ENCODE measurements at places on chromosomes 5 and 9. TPM values are rescaled to one million over a fixed set of nuclear protein-coding genes. Genes with fewer than 3 reads are reported as not detected.

- H3K27me3 ChIP-seq = no peaks in the 10 kb centered on the region
- H3K4me1 ChIP-seq = no peaks in the 10 kb centered on the region
- H3K4me3 ChIP-seq = no peak overlapping the region
- H3K27ac ChIP-seq = no peak overlapping the region
- no peak for DNase-seq
Measured at GRCh38 chr9:113929634-113930389, 53.7 kb downstream of the ZNF618 start.

GRCh38 chr5:147708708-147709107 lies 73.8 kb downstream of the JAKMIP2 start:
- H3K27ac ChIP-seq = no peak overlapping the region
- no peaks in the 10 kb centered on the region for H3K27me3 ChIP-seq
- H3K4me1 ChIP-seq = no peaks in the 10 kb centered on the region

- H3K36me3 ChIP-seq = no peaks in the 10 kb centered on the region
- no peak overlapping the region for H3K4me3 ChIP-seq
- no peak for DNase-seq
- H3K27ac ChIP-seq = no peak overlapping the region
Measured at GRCh38 chr5:154571325-154572035, 93.5 kb upstream of the HAND1 start.

- H3K27ac ChIP-seq = no peak overlapping the region
- peaks cover 13% of the 10 kb centered on the region for H3K4me1 ChIP-seq
- no peak for DNase-seq
- no peaks in the 10 kb centered on the region for H3K27me3 ChIP-seq
- no peaks in the 10 kb centered on the region for H3K36me3 ChIP-seq
Measured at GRCh38 chr9:38226491-38226951, 157.5 kb upstream of the SHB start.

The TAL2 gene
- not detected for polyA plus RNA-seq

The TXNDC8 gene
- not detected for polyA plus RNA-seq

- H3K4me3 ChIP-seq = no peak overlapping the region
- H3K27ac ChIP-seq = no peak overlapping the region
- no peaks in the 10 kb centered on the region for H3K27me3 ChIP-seq
- DNase-seq = no peak
- no peaks in the 10 kb centered on the region for H3K36me3 ChIP-seq
Measured at GRCh38 chr5:40958811-40959210, 49.5 kb downstream of the C7 start.

GRCh38 chr9:136499935-136500910 lies 17.4 kb upstream of the SEC16A start:
- peaks cover 94% of the 10 kb centered on the region for H3K36me3 ChIP-seq
- H3K27me3 ChIP-seq = no peaks in the 10 kb centered on the region
- no peak overlapping the region for H3K27ac ChIP-seq
- no peaks in the 10 kb centered on the region for H3K4me1 ChIP-seq

The TMC1 gene
- 0.51 TPM for polyA plus RNA-seq

GRCh38 chr9:131478911-131479310 lies 23.8 kb upstream of the POMT1 start:
- H3K27me3 ChIP-seq = no peaks in the 10 kb centered on the region
- DNase-seq = no peak
- H3K27ac ChIP-seq = no peak overlapping the region

The PLCXD3 gene
- 0.23 TPM for polyA plus RNA-seq

The LRRC19 gene
- polyA plus RNA-seq = 17.1 TPM

DNA sequence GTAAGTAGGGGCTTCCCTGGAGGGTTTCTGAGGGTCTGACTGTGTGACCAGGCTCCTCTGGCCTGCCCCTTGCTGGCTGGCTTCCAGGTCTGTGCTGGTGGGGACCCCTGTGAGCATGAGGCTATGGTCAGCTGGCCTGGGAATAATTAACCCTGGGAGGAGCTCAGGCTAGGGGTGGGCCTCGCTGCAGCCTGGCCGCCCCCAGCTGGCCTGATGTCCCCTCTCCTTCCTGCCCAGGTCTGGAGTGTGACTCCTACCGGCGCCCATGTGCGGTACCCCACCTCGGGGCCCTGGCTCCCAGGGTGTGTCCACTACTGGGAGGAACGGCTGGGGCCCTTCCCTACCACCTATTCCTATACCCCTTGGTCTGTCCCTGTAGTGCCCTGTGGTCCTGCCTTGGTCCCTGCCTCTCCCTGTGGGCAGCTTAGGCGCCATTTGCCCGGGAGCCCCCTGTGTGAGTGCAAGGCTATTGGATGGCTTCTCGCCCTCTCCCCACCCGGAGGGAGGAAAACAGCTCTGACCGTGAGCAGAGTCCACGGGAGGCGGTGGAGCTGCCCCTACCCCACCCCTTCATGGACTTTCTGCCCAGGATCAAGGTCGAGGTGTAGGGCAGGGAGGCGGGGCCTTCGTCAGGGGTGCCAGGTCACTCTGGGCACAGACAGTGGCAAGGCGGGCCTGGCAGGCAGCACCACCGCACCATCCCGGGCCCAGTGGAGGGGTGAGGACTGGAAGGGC lies 9.4 kb downstream of the RXRA start:
- peaks cover 97% of the 10 kb centered on the region for H3K4me1 ChIP-seq
- H3K27ac ChIP-seq = no peak overlapping the region
- no peaks in the 10 kb centered on the region for H3K27me3 ChIP-seq
- H3K36me3 ChIP-seq = no peaks in the 10 kb centered on the region

The PPP2R2B gene
- 1.6 TPM for polyA plus RNA-seq

The SH2D3C gene
- polyA plus RNA-seq = 6.6 TPM

DNA sequence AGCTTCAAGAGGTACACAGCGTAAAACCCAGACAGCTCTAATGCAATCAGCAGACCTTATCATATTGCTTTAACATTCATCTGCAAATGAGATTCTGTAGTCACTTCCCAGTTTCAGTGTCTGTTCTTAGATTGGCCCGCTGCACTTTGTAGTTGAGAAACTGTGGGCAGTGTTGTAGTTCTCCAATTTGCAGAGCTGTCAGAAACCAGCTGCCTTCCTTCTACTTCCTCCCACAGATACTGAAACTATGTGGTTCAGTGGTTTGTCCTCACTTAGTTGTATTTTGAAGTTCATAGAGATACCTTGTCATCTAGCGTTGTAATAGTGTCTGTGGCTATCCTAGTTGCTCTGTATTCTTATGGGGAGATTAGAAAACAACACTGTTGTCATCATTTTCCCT lies 39.6 kb upstream of the TRIM36 start:
- no peak overlapping the region for H3K27ac ChIP-seq
- no peaks in the 10 kb centered on the region for H3K4me1 ChIP-seq
- H3K4me3 ChIP-seq = no peak overlapping the region

- peak overlapping the region; percentile 51 for H3K4me3 ChIP-seq
- H3K27me3 ChIP-seq = no peaks in the 10 kb centered on the region
- H3K36me3 ChIP-seq = no peaks in the 10 kb centered on the region
- H3K27ac ChIP-seq = peak overlapping the region; percentile 81
- DNase-seq = peak; percentile 84
Measured at GRCh38 chr5:180090098-180090768, 18.7 kb upstream of the RNF130 start.

The SGCD gene
- polyA plus RNA-seq = 2.1 TPM

The CCL28 gene
- polyA plus RNA-seq = 18.0 TPM

The FAM170A gene
- not detected for polyA plus RNA-seq
